ENCODE measurements at places on chromosomes 1 and 21.

DNA sequence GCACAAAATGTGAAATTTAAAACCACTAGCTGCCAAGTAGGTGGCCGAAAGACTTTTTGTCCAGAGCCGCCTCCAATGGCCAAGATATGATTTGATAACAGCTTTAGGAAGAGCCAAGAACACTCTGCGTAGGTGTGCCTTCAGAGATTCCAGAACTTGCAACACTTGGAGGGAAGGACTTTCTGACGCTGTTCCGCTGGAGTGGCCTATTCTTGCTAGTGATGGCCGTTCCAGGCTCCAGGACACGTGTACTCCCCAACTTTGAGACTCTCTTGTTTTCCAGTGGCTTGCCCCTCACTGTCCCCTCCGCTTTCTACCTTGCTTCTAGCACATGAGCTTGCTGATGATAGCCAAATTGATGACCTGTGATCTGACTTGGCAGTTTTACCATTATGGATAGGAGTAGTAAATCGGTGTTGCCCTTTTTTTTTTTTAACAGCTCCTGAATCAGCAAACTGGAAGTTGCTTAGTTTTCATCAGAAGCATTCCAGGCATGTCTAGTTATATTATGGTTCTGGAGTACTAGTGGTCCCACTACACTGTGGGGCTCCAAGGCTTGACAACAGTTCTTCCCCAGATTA lies 1.0 kb downstream of the PRDX6 start:
- DNase-seq = no peak

GRCh38 chr1:201125800-201126199 lies 1.2 kb downstream of the ASCL5 start:
- DNase-seq = no peak

- DNase-seq = no peak
Measured at GRCh38 chr1:211635597-211636205, 39.7 kb downstream of the NEK2 start.

- DNase-seq = no peak
Measured at GRCh38 chr1:230907472-230908205, 39.3 kb upstream of the C1orf198 start.

GRCh38 chr21:44494418-44494817 lies 39.1 kb downstream of the LRRC3 start:
- DNase-seq = no peak

DNA sequence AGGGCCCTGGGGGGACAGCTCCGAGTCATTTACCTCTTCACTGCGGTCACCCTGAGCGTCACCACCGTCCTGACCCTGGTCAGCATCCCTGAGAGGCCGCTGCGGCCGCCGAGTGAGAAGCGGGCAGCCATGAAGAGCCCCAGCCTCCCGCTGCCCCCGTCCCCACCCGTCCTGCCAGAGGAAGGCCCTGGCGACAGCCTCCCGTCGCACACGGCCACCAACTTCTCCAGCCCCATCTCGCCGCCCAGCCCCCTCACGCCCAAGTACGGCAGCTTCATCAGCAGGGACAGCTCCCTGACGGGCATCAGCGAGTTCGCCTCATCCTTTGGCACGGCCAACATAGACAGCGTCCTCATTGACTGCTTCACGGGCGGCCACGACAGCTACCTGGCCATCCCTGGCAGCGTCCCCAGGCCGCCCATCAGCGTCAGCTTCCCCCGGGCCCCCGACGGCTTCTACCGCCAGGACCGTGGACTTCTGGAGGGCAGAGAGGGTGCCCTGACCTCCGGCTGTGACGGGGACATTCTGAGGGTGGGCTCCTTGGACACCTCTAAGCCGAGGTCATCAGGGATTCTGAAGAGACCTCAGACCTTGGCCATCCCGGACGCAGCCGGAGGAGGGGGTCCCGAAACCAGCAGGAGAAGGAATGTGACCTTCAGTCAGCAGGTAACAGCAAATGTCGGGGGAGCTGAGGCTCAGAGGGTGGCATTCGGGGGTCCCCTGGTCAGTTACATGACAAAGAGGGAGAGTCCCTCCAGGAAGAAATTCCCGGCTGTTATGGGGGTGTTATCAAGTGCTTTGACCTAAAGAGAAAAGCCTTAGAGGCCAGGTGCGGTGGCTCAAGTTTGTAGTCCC lies 12.6 kb downstream of the SLC45A1 start:
- DNase-seq = no peak

GRCh38 chr1:154178911-154179811 lies 12.7 kb downstream of the TPM3 start:
- no peak for DNase-seq

DNA sequence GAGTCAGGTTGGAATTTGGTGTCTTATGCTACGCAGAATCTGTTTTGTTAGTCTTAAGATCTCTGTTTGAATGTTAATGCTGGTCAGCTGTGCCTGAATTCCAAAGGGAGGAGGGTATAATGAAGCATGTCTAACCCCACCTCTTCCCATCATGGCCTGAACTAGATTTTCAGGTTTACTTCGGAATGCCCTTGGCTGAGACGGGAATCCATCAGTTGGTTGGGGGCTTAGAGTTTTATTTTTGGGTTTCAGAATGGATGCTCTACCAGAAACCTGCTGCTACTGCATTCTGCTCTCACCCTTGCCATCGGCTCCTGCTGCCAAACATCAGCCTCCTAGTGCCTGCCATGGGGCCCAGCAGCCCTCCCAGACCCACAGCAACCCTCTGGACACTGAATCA lies 24.1 kb upstream of the ETV3 start:
- DNase-seq = no peak

DNA sequence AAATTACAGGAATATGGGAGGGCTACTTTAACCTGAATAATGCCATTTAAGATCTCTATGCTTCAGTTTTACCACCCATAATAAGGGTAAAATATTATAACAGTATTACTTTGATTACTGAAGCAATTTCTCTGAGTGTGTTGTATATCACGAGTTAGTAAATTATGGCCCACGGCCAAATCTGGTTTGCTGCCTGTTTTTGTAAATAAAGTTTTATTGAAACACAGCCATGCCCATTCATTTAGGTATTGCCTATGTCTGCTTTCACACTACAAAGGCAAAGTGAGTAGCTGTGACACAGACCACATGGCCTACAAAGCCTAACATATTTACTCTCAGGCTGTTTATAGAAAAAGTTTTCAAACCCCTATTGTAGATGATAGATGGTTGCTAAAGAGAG lies 156.8 kb downstream of the CDC42BPA start:
- no peak for DNase-seq

DNA sequence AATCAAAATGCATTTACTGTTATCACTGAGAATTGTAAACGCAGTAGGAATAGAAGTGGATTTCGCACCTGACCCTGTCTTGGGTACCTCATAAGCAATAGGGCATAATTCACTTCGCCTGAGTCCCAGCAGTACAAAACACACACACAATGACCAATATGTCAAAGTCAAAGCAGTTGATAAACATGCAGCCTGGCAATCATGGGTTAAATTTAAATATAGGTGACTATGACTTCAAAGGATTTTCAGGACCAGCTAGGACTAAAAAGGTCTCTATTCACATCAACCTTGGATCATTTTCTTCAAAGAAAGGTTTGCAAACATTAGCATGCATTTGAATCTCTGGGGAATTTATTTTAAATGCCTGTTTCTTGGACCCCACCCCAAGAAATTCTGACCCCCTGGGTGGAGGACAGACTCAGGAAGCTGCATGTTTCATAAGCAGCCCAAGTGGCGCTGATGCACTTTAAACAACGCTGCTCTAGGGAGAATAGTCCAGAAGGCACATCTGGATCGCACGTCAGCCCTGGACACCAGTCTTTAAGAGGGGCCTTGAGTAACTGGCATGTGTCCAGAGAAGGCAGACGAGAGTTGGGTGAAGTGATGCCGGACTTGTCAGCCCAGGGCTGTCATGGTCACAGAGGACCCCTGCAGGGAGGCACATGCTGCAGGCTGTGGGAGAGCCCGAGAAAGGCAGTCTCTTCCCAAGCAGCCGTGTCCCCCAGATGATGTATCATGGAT lies 55.7 kb upstream of the EFHD2 start:
- DNase-seq = no peak

DNA sequence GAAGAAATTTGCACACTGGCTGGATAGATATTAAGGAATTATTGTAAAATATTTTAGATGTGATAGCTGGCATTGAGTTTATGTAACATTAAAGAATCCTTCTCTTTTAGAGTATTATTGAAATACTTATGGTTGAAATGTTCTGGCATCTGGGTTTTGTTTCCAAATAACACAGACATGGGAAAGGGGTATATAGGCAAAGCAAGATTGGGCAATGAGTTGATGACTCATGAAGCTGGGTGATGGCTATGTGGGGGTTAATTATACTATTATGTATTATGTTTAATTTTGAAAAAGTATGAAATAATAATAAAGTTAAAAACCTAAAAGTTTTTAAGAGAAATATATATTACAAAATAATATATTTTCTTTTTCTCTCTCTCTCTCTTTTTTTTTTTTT lies 12.5 kb upstream of the PTPN14 start:
- DNase-seq = no peak

GRCh38 chr1:15953294-15953771 lies 22.6 kb downstream of the ZBTB17 start:
- DNase-seq = no peak

DNA sequence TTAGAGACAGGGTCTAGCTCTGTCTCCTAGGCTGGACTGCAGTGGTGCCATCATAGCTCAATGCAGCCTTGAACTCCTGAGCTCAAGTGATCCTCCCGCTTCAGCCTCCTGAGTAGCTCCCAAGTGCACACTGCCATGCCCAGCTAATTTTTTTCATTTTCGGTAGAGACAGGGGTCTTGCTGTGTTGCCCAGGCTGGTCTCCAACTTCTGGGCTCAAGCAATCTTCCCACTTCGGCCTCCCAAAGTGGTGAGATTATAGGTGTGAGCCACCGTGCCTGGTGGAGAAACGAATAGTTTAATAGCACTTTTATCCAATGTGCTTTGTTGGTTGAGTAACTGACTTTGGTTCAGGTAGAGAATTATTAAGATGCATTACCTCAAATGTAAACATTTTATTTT lies 20.9 kb downstream of the PIK3CD start:
- DNase-seq = no peak

GRCh38 chr21:41767606-41768436 lies 969 bp upstream of the RIPK4 start:
- DNase-seq = no peak

GRCh38 chr1:62025892-62026291 lies 168.8 kb upstream of the L1TD1 start:
- DNase-seq = no peak

DNA sequence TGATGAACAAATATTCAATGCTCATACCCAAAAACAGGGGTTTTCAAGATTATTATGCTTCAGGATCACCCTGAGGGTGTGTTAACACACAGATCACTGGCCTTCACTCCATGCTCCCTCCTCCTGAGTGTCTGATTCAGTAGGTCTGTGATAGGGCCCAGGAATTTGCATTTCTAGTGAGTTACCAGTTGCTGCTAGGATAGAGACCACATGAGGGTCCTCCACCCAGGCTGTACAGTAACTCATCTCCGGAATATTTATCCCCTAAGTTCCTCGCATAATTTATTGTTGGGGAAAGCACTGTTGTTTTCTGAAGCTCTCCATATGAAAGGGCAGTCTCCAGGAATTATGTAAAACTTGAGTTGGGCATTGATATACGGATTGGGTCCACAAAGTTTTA lies 1106.6 kb upstream of the B3GALT2 start:
- no peak for DNase-seq

- no peak for DNase-seq
Measured at GRCh38 chr1:221228594-221228993, 349.4 kb downstream of the HLX start.

DNA sequence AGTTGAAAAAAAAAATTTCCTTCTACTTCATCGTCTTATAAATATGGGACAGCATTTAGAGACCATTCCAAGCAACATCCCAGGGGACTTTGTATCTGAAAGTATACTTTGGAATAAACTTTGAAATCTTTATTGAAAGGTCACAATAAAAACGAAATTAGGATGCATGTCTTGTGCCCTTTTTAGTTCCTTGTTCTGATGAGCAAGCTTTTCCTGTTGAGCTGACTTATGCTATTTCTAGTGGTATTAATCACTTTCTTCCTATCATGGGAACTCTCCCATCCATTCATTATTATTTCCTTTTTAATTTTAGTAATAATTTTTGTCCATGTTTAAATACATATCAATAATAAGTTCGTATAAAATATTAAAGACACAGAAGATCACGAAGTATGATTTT lies 4.0 kb upstream of the GBP2 start:
- DNase-seq = no peak

DNA sequence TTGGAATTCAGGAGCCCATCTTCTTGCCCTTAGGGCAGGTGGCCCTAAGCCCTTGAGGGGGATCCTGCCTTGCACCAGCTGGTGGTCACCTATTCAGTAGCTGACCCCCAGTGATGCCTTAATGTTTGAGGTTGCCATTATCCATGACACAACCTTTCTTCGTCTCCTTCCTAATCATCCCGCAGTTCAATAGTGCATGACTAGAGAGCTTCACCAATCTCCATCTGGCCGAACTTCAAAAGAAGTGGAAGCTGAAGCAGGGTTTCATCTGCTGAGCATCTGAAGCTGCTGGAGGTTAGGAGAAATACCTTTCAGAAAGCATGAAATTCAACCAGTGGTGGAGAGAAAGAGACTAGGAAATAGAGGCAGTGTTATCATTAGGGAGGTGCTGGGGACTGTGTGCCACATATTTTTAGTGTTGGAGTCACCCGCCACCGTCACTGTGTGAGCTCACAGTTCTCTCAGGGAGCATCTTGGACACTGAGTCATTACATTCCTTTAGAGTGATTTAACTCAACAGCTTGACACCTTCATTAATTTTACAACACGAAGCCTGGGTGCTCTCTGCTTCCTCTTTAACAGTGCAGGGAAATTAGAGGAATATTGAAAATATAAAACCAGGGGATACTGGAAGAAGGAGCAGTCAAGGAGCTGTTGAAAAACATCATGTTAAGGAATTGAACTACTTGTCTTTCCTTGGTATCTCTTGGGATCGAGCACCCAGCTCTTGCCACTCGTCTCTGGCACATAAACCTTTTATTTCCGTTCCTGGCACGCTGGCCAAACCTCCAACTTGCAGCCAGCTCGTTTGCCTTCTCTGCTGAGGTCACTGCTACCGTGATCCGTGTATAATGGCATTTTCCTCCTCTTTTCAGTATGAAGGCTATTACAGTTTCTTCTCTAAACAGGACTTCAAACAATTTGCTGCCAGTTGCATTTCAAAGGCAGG lies 53.6 kb downstream of the PEX14 start:
- no peak for DNase-seq

Data from activated naive CD8-positive, alpha-beta T cell treated with anti-CD3 and anti-CD28 coated beads, Interleukin-2, amount 50 U/mL, for 24 hours (primary cell).